Lower lobe of right lung (tissue), 2 donors: ENCODE measurements at places on chromosomes 6 and 20. TPM values are rescaled to one million over a fixed set of nuclear protein-coding genes. Genes with fewer than 3 reads are reported as not detected.

DNA sequence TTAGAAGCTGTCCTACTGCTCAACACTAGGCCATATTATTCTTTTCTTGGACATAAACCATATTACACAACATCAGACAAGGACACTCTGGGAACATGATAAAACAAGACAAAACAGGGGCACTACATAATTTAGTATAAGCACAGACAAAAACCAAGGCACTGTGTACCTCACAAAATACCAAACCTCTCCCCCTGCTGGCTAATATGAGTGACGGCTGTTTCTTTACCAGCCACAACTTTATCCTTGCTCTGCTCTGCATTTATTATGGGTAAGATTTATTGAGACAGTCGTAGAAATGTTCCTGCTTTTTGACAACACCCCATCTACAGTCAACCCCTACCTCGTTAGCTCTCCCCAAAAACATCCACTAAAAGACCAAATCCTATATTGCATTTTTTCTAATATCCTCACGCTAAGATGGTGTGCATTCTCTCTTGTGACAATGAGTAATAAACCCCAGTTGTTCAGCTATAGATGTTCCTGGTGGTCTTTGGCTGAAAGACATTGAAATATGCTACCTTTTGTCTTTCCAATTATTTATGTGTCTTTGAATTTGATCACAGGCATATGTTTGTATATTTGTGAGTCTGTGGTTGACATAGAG, 23.8 kb upstream of the POLR1H start:
- H3K4me3 ChIP-seq: no peak overlapping the region
- H3K27ac ChIP-seq: no peak overlapping the region
- no peak for DNase-seq
- no peaks in the 10 kb centered on the region for H3K36me3 ChIP-seq
- no peaks in the 10 kb centered on the region for H3K4me1 ChIP-seq
- no peaks in the 10 kb centered on the region for H3K27me3 ChIP-seq

- H3K4me1 ChIP-seq: peaks cover 9% of the 10 kb centered on the region
- H3K4me3 ChIP-seq: no peak overlapping the region
- no peak for DNase-seq
- no peaks in the 10 kb centered on the region for H3K36me3 ChIP-seq
Measured at GRCh38 chr6:45667300-45667699, 289.6 kb upstream of the SUPT3H start.

The STX11 gene
- total RNA-seq: 54.1 TPM

- no peaks in the 10 kb centered on the region for H3K4me1 ChIP-seq
- no peaks in the 10 kb centered on the region for H3K27me3 ChIP-seq
- no peak overlapping the region for H3K27ac ChIP-seq
Measured at GRCh38 chr6:85792254-85792653, 149.6 kb upstream of the SYNCRIP start.

DNA sequence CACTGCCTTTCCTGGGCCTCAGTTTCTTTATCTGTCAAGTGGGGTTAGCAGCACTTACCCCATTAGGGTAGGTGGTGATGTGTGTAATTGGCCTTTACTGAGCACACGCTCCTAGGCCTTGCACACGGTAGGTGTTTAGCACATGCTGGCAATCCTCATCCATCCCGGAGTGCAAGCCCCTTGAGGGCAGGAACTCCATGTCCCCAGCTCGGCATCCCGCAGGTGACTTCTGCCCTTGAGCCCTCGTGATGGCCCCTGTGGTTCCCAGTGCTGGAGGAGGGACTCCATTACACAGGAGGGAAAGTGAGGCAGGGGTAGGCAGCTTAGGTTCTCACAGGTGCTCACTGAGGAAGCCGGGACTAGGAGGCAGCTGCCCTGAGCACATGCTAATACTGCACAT, 40.0 kb downstream of the MYH7B start:
- no peak for DNase-seq
- H3K4me1 ChIP-seq: no peaks in the 10 kb centered on the region
- H3K36me3 ChIP-seq: peaks cover 74% of the 10 kb centered on the region
- no peak overlapping the region for H3K4me3 ChIP-seq
- no peak overlapping the region for H3K27ac ChIP-seq

GRCh38 chr6:10166031-10166430, 248.8 kb downstream of the TFAP2A start:
- H3K4me1 ChIP-seq: no peaks in the 10 kb centered on the region
- H3K27ac ChIP-seq: no peak overlapping the region
- no peaks in the 10 kb centered on the region for H3K36me3 ChIP-seq
- H3K4me3 ChIP-seq: no peak overlapping the region
- no peaks in the 10 kb centered on the region for H3K27me3 ChIP-seq

DNA sequence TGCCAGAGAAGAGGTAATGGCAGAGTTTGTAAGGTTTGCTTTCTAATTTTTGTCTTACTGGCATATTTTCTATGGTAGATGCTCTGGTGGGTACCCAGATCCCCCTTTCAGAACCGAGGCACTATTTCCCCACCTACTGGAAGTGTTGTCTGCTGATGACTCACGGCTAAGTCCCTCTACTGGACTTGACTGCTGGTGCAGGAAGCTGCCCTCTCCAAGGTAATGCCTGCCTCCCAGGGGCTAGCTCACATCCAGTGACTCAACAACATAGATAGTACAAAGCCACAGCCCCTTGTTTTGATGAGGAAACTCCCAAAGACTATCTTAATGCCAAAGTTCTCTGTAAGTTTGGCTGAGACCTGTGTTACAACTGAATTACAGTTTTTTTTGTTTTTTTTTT, 285.4 kb upstream of the FLRT3 start:
- DNase-seq: no peak
- H3K4me3 ChIP-seq: no peak overlapping the region
- no peak overlapping the region for H3K27ac ChIP-seq
- no peaks in the 10 kb centered on the region for H3K4me1 ChIP-seq
- H3K36me3 ChIP-seq: no peaks in the 10 kb centered on the region

- no peak overlapping the region for H3K27ac ChIP-seq
- H3K4me3 ChIP-seq: no peak overlapping the region
- peak; percentile 61 for DNase-seq
- H3K27me3 ChIP-seq: no peaks in the 10 kb centered on the region
- peaks cover 92% of the 10 kb centered on the region for H3K36me3 ChIP-seq
- peaks cover 57% of the 10 kb centered on the region for H3K4me1 ChIP-seq
Measured at GRCh38 chr6:36914227-36914794, 28.6 kb downstream of the C6orf89 start.

The HTR1E gene
- total RNA-seq: not detected

- no peaks in the 10 kb centered on the region for H3K36me3 ChIP-seq
- no peak overlapping the region for H3K27ac ChIP-seq
- no peaks in the 10 kb centered on the region for H3K4me1 ChIP-seq
- no peak for DNase-seq
- no peak overlapping the region for H3K4me3 ChIP-seq
- H3K27me3 ChIP-seq: no peaks in the 10 kb centered on the region
Measured at GRCh38 chr6:38432479-38432878, 207.2 kb downstream of the BTBD9 start.

GRCh38 chr6:107330168-107330567, 129.2 kb downstream of the PDSS2 start:
- no peak overlapping the region for H3K4me3 ChIP-seq
- peak overlapping the region; percentile 15 for H3K27ac ChIP-seq
- DNase-seq: peak; percentile 49
- no peaks in the 10 kb centered on the region for H3K27me3 ChIP-seq
- H3K4me1 ChIP-seq: no peaks in the 10 kb centered on the region
- H3K36me3 ChIP-seq: no peaks in the 10 kb centered on the region

The POM121L2 gene
- not detected for total RNA-seq

- H3K4me1 ChIP-seq: no peaks in the 10 kb centered on the region
- H3K36me3 ChIP-seq: no peaks in the 10 kb centered on the region
- H3K27ac ChIP-seq: no peak overlapping the region
- H3K27me3 ChIP-seq: no peaks in the 10 kb centered on the region
- no peak for DNase-seq
Measured at GRCh38 chr6:73054958-73055357, 170.3 kb downstream of the KHDC1L start.

- H3K36me3 ChIP-seq: no peaks in the 10 kb centered on the region
- H3K4me3 ChIP-seq: no peak overlapping the region
- H3K27ac ChIP-seq: no peak overlapping the region
- no peaks in the 10 kb centered on the region for H3K4me1 ChIP-seq
Measured at GRCh38 chr20:17334932-17335331, 108.1 kb downstream of the PCSK2 start.

DNA sequence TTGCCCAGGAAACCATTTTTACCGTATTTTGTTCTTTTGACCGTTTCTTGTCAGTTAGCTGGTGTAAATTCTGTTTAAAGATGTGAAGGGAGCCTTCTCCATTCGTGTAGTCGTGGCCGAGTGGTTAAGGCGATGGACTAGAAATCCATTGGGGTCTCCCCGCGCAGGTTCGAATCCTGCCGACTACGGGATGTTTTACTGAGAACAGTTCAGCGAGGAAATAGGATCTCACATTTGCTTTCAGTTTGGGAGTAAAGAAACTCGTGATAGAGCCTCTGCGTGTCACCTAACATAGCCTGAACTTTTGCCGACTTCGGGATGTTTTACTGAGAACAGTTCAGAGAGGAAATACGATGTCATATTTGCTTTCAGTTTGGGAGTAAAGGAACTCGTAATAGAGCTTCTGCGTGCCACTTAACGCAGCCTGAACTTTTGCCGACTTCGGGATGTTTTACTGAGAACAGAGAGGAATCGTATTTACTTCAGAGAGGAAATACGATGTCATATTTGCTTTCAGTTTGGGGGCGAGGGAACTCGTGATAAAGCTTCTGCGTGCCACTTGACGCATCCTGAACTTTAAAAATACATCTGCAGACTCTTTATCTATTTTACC, 5.9 kb upstream of the ZNF184 start:
- no peaks in the 10 kb centered on the region for H3K27me3 ChIP-seq
- peak overlapping the region; percentile 99 for H3K27ac ChIP-seq

- no peaks in the 10 kb centered on the region for H3K4me1 ChIP-seq
- H3K27me3 ChIP-seq: no peaks in the 10 kb centered on the region
- no peaks in the 10 kb centered on the region for H3K36me3 ChIP-seq
- no peak for DNase-seq
- no peak overlapping the region for H3K27ac ChIP-seq
- H3K4me3 ChIP-seq: no peak overlapping the region
Measured at GRCh38 chr6:54037277-54037779, 73.9 kb upstream of the MLIP start.

DNA sequence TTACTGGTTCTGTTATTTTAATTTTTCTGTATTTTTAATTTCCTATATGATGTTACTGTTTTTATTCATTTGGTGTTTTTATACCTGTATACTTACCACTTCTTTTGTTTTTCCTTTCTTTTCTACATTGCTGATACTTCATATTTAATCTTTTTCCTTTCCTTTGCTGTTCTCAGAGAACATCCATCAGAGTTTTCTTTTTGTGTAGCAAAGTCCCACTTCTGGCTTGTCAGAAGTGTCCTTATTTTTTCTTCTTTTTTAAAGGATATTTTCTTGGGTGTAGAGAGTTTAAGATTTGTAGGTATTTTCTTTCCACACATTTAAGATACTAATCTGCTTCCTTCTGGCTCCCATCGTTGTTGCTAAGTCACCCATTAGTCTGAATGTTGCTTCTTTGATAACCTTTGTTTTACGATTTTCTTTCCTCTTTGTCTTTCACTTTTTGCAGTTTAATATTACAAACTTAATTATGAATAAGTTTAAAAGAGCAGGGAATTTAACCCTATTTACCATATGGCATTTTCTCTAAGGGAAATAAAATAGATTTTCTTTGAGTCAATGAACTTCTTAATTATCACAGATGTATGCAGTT, 18.5 kb downstream of the CD2AP start:
- H3K4me3 ChIP-seq: no peak overlapping the region
- H3K36me3 ChIP-seq: no peaks in the 10 kb centered on the region
- no peaks in the 10 kb centered on the region for H3K27me3 ChIP-seq

- H3K36me3 ChIP-seq: no peaks in the 10 kb centered on the region
- H3K27me3 ChIP-seq: no peaks in the 10 kb centered on the region
- no peak for DNase-seq
- no peaks in the 10 kb centered on the region for H3K4me1 ChIP-seq
- no peak overlapping the region for H3K4me3 ChIP-seq
- no peak overlapping the region for H3K27ac ChIP-seq
Measured at GRCh38 chr6:130129762-130130246, 92.9 kb downstream of the SAMD3 start.

GRCh38 chr6:106165885-106166485, 79.8 kb downstream of the PRDM1 start:
- no peaks in the 10 kb centered on the region for H3K36me3 ChIP-seq
- H3K27me3 ChIP-seq: no peaks in the 10 kb centered on the region
- no peak for DNase-seq
- no peak overlapping the region for H3K4me3 ChIP-seq

The DLL1 gene
- total RNA-seq: 12.9 TPM

The TREML1 gene
- 2.0 TPM for total RNA-seq

The HLA-DQA1 gene
- total RNA-seq: 144 TPM

- no peaks in the 10 kb centered on the region for H3K4me1 ChIP-seq
- no peaks in the 10 kb centered on the region for H3K27me3 ChIP-seq
- H3K4me3 ChIP-seq: no peak overlapping the region
Measured at GRCh38 chr6:111382476-111383294, 100.3 kb downstream of the REV3L start.

- H3K36me3 ChIP-seq: no peaks in the 10 kb centered on the region
- no peaks in the 10 kb centered on the region for H3K27me3 ChIP-seq
- DNase-seq: no peak
- no peak overlapping the region for H3K4me3 ChIP-seq
- H3K27ac ChIP-seq: no peak overlapping the region
Measured at GRCh38 chr6:20317430-20317829, 84.2 kb upstream of the E2F3 start.

GRCh38 chr6:52482903-52483670, 62.9 kb downstream of the EFHC1 start:
- no peak for DNase-seq
- H3K36me3 ChIP-seq: no peaks in the 10 kb centered on the region
- no peak overlapping the region for H3K4me3 ChIP-seq
- H3K27me3 ChIP-seq: no peaks in the 10 kb centered on the region
- no peaks in the 10 kb centered on the region for H3K4me1 ChIP-seq

The PI16 gene
- total RNA-seq: 11.9 TPM

The RIMS1 gene
- total RNA-seq: 3.8 TPM

DNA sequence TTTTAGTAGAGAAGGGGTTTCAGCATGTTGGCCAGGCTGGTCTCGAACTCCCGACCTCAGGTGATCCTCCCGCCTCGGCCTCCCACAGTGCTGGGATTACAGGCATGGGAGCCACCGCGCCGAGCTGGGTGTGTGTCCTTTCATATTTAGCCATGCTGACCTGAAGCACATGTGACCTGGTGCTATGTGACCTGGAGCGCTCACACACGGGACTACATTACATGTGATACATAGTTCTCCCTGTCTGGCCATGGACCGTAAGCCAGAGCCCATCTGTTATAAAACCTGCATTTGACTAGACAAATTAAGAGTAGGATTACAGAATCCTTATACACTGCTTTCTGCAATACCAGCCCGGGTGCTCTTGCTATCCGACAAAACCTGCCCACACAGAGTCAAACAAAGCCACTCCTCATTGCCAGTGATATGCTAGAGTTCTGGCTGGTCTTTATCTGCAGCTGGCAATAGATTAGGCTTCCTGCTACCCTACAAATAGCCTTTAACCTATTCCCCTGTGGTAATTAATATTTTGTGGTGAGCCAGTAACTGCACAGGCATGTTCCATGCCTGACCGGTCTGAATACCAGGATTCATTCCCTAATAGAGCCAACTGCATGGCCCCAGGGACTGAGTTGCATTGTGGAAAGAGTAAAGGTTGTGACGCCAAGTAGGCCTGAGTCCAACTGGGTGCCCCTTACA, 26.3 kb upstream of the FAM50B start:
- H3K36me3 ChIP-seq: no peaks in the 10 kb centered on the region
- H3K27ac ChIP-seq: no peak overlapping the region
- H3K27me3 ChIP-seq: no peaks in the 10 kb centered on the region
- no peak for DNase-seq
- no peak overlapping the region for H3K4me3 ChIP-seq

GRCh38 chr6:167245591-167245990, 45.5 kb upstream of the UNC93A start:
- no peak overlapping the region for H3K4me3 ChIP-seq
- DNase-seq: no peak
- peaks cover 5% of the 10 kb centered on the region for H3K27me3 ChIP-seq
- H3K36me3 ChIP-seq: no peaks in the 10 kb centered on the region
- H3K4me1 ChIP-seq: no peaks in the 10 kb centered on the region
